ENCODE measurements at places on chromosomes 5 and 9.

DNA sequence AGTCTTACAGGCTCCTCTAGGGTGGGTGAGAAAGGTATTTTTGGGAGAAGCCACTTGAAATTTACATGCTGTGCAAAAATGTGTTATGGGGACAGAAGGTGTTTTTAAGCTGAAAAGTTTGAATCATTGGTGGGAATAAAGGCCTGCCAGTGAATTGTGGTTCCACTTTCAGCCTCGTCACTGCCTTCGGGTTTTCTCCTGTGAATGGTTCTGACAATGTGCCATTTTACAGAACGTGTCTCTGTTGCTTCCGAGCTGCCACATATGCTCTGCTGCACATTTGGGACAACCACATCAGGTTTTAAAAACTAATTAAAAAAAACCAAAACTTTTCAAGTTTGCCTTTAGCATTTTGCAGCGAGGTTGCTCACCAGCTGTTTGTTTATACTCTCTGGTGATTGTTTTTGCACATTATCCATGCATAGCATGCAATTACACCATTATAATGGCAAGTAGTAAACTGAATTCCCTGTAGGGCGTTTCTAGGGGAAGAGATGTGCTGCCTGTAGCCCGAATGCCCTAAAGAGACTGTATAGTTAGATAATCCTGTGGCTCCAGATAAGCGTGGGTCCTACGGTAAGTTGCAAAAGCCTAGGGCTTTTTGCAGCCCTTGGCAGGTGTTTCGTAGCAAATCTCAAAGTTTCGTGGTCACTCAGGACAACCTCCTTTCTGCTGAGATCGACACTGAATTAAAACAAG is 40.1 kb upstream of the SUB1 start:
- no peak for DNase-seq

DNA sequence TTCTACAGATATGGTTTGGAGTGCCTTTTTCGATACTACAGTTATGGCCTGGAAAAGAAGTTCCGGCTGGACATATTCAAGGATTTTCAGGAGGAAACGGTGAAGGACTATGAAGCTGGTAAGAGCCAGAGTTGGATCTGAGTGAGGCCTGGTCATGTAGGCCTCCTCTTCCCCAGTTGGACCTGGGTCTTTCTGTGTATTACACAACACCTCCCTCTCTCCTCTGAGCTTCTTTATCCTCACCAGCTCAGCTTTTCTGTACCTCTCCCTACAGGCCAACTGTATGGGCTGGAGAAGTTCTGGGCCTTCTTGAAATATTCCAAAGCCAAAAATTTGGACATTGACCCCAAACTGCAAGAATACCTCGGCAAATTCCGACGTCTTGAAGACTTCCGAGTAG is 39.2 kb downstream of the FAXDC2 start:
- no peak for DNase-seq

GRCh38 chr5:147037515-147038205 is 159.1 kb upstream of the PPP2R2B start:
- no peak for DNase-seq

- DNase-seq = no peak
Observed at GRCh38 chr9:17635115-17635890, 56.4 kb downstream of the SH3GL2 start.

- no peak for DNase-seq
Observed at GRCh38 chr9:93177676-93178075, 6.3 kb upstream of the WNK2 start.

DNA sequence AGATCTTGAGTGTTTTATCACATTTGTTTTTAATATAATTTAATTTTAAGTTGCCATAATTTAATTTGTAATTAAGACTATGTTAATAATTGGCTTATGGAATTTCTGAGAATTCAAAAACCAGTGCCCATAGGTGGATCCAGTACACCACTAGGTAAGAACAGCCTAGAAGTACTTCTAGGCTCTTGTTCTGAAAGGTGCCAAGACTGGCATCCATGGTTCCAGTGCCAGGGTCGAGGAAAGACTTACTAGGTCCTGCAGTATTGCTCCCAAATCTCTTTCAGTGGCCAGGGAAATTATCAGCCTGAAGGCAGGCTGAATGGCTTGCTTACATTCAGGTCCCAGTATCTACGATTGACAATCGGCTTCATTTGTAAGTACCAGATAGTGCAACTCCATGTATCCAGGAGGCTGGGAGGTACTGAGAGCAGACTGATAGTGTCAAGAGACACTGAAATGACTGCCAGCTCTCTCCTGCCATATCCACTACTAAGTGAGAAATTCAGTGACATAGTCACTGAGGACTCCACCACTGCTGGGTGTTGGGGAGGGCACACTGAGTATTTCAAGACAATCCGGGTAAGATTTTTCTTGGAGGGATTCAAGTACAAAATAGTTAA is 159.2 kb upstream of the CCDC152 start:
- DNase-seq = no peak

DNA sequence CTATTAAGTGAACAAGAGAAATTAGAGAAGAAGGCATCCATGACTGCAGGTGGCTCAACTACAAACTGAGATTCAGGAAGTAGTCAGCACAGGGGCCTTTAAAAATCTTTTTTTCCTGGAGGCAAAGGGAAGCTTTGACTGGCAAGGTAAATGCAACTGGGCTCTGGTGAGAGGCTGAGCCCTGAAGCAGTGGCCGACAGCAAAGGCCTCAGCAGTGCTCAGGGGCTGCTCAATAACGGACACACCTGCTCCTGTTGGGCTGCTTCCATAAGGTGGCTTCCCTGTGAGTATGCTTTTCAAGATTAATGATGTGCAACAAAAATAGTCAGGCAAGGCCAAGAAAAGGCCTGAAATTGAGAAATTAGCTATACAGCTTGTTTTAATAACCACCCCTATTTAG is 134.2 kb upstream of the RGMB start:
- no peak for DNase-seq

DNA sequence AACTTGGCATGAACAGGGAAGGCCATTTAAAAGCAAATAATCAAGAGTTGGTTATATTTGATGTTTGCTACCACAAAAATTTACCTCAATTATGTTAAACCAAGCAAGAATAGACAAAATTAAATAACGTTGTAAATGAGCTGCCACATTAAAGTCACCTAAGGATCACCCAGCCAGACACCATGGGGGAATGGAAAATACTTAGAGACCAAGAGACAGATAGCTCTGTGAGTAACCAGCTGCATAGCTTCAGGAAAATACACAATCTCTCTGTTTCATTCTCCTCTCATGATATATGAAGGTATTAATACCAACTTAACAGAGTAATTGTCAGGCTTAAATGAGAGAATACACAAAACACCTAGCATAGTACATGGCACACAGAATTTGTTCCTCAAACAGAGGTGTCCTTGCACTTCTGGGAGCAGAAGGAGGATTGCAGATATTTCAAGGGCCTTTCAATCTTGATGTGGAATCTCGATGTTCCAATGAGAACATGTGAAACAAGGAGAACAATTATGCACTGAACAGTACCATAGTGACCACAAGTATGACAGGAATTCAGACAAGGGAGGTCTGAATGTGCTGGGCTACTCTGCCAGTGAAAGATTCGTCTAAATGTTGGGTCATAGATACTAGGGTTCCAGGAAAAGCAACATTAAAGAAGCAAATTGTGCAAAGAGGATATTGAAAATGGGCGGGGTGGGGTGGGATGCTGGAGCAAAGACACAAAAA is 18.6 kb downstream of the JAKMIP2 start:
- DNase-seq = no peak

DNA sequence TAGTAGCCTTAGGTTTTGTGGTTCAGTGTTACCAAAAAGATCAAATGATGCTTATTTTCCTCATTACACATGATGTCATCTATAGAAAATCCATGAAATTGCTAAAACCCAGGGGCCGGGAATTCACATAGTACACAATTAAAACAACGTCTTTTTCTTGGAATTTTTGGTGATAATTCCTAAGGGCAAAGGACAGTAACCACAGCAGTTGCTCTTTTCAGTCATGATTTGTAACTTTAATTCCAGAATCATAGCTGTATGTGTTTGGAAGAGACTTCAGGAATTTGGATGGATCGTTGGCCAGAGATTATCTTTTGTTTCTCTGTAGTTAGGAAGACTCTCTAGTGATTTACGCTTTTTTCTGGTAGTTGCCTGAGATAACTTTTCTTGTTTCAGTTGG is 748.7 kb downstream of the TLE4 start:
- no peak for DNase-seq

DNA sequence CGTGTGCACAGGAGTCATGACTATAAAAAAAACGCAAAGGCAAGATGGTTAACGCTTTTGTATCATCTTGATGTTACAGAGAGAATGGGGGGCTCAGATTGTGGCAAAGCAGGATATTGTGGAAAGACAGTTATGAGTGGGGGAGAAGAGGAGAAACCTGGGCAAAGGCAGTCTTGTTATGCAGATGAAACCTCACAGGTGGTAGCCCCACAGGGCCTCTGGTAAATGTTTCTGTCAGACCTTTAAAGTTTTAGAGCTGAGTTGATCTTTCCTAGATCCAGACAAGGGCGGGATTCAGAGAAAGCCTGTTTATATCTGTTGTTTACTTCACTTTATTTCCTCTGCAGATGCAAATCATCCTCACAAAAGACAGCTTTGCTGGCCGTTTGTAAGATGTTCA is 55.2 kb downstream of the C9orf85 start:
- no peak for DNase-seq

- DNase-seq = no peak
Observed at GRCh38 chr9:899440-900184, 58.1 kb downstream of the DMRT1 start.

- no peak for DNase-seq
Observed at GRCh38 chr9:127931092-127931881, 710 bp upstream of the PIP5KL1 start.
